ENCODE measurements at places on chromosomes 7 and 10.

GRCh38 chr7:131606346-131607290 is 50.2 kb upstream of the PODXL start:
- no peaks in the 10 kb centered on the region for H3K36me3 ChIP-seq
- no peaks in the 10 kb centered on the region for H3K4me1 ChIP-seq
- no peak overlapping the region for H3K4me3 ChIP-seq

GRCh38 chr7:6528401-6529130 is 22.7 kb downstream of the GRID2IP start:
- peaks cover 19% of the 10 kb centered on the region for H3K27me3 ChIP-seq
- no peak overlapping the region for H3K4me3 ChIP-seq
- H3K4me1 ChIP-seq: peaks cover 8% of the 10 kb centered on the region
- H3K36me3 ChIP-seq: no peaks in the 10 kb centered on the region
- no peak for DNase-seq
- H3K27ac ChIP-seq: no peak overlapping the region

DNA sequence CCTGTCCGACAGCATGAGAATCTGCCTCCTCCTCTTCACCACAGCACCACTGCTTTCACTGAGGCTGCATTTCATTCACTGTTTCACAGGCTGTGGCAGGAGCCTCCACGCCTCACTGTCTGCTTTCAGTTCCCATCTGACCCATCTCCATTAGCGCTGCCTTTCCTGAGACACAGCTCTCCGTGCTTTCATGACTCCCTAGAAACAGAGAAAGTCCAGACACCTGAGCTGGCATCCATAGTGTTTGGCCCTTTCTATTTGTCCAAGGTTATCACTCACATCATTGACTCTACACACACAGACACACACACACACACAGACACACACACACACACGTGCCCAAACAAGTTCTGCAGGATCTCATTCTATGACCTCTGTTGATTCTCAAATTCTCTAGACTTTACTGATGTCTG is 5.2 kb downstream of the LGI1 start:
- no peak overlapping the region for H3K4me3 ChIP-seq
- peaks cover 2% of the 10 kb centered on the region for H3K4me1 ChIP-seq
- H3K36me3 ChIP-seq: no peaks in the 10 kb centered on the region
- no peak overlapping the region for H3K27ac ChIP-seq
- H3K27me3 ChIP-seq: peaks cover 23% of the 10 kb centered on the region
- no peak for DNase-seq

DNA sequence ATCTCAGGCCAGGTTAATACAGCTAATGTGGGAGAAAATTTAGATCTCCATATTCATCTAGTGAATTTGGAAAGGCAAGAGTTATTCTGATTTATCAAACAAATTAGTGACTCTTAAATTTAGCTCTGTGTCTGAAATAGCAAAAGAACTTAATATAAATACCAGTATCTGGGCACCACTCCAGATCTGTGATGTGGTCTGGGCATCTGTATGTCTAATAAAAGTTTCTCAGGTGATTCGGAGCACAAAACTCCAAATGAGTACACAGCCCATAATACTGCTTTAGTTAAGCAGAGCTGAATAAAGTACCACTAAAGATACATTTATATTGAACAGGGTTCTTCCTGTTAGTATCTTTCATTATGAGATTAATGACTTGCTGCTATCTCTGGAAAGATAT is 261.4 kb downstream of the BAMBI start:
- no peak overlapping the region for H3K4me3 ChIP-seq
- peaks cover 2% of the 10 kb centered on the region for H3K27me3 ChIP-seq
- no peaks in the 10 kb centered on the region for H3K4me1 ChIP-seq
- H3K36me3 ChIP-seq: no peaks in the 10 kb centered on the region

GRCh38 chr10:63752318-63752717 is 231.1 kb downstream of the REEP3 start:
- H3K4me1 ChIP-seq: no peaks in the 10 kb centered on the region
- DNase-seq: no peak
- H3K27ac ChIP-seq: no peak overlapping the region
- peaks cover 4% of the 10 kb centered on the region for H3K27me3 ChIP-seq
- no peaks in the 10 kb centered on the region for H3K36me3 ChIP-seq
- H3K4me3 ChIP-seq: no peak overlapping the region

- peaks cover 20% of the 10 kb centered on the region for H3K4me1 ChIP-seq
- H3K27ac ChIP-seq: peak overlapping the region; percentile 80
- H3K4me3 ChIP-seq: no peak overlapping the region
- peak; percentile 52 for DNase-seq
- no peaks in the 10 kb centered on the region for H3K27me3 ChIP-seq
Observed at GRCh38 chr7:75617634-75618234, 121.0 kb downstream of the HIP1 start.

GRCh38 chr10:44398747-44399658 is 14.1 kb upstream of the CXCL12 start:
- H3K27ac ChIP-seq: no peak overlapping the region
- H3K27me3 ChIP-seq: peaks cover 11% of the 10 kb centered on the region
- H3K4me1 ChIP-seq: no peaks in the 10 kb centered on the region
- no peaks in the 10 kb centered on the region for H3K36me3 ChIP-seq

All from activated CD4-positive, alpha-beta T cell treated with anti-CD3 and anti-CD28 coated beads for 36 hours (primary cell).